ENCODE measurements at places on chromosomes 6 and 20.

- DNase-seq: no peak
Observed at GRCh38 chr6:45818655-45819054, 197.0 kb downstream of the CLIC5 start.

GRCh38 chr20:9483131-9483530, 31.3 kb upstream of the LAMP5 start:
- DNase-seq: no peak

- DNase-seq: no peak
Observed at GRCh38 chr20:1566701-1567100, 9.2 kb upstream of the SIRPD start.

- no peak for DNase-seq
Observed at GRCh38 chr6:1137849-1138248, 174.0 kb upstream of the FOXQ1 start.

DNA sequence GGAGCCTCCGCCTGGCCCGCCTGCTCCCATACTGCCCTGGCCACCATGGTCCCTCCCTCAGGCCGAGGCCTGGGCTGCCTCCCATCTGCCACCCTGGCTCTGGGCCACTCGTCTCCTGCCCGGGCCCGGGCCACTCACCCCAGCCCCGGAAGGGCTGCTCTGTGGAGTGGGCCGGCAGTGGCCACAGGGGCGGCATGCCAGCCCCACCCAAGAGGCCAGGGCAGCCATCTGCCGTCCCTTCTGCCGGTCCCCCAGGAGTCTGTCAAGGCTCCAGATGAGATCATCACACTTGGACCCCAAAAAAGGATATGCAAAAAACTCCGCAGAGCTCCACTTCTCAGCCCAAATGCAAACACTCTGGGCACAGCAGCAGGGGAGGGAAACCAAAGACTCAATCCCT, 23.8 kb upstream of the TLDC2 start:
- DNase-seq: no peak

- no peak for DNase-seq
Observed at GRCh38 chr6:68741501-68742386, 106.7 kb downstream of the ADGRB3 start.

GRCh38 chr20:62387933-62388635, 1.2 kb downstream of the RPS21 start:
- no peak for DNase-seq

DNA sequence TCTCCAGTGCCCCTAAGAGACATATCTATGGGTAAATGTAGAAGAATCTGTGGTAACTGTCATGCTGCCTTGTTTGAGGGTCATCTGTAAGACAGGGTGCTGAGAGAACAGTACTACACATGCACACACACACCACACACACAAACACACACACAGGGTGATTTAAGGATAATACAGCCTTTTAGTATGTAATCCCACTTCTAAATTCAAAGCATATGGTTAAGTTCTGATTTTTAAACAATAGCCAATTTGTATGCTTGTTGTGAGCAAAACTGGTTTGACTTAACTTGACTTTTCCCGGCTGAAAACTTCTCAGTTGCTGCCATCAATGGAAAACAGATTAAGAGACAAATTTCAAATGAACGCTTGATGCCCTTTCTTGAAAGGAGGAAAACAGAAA, 241.8 kb downstream of the ADGRG6 start:
- DNase-seq: no peak

DNA sequence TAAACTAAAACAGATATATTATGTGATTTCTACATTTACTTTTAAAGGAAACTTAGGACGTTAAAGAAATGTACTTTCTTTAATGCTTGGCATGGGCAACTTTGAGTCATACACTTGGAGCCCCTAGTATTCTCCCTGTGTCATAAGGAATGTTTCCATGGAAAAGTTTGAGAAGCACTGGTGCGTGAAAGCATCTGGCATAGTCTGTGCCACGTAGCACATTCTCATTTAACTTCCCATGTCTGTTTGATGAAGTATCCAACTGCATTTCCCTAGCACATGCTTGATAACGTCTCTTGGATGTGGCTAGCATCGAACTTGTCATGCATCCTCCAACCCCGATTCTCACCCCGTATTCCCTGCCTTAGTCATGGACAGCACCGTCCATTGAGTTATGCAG, 172.0 kb downstream of the TBC1D7 start:
- DNase-seq: no peak

DNA sequence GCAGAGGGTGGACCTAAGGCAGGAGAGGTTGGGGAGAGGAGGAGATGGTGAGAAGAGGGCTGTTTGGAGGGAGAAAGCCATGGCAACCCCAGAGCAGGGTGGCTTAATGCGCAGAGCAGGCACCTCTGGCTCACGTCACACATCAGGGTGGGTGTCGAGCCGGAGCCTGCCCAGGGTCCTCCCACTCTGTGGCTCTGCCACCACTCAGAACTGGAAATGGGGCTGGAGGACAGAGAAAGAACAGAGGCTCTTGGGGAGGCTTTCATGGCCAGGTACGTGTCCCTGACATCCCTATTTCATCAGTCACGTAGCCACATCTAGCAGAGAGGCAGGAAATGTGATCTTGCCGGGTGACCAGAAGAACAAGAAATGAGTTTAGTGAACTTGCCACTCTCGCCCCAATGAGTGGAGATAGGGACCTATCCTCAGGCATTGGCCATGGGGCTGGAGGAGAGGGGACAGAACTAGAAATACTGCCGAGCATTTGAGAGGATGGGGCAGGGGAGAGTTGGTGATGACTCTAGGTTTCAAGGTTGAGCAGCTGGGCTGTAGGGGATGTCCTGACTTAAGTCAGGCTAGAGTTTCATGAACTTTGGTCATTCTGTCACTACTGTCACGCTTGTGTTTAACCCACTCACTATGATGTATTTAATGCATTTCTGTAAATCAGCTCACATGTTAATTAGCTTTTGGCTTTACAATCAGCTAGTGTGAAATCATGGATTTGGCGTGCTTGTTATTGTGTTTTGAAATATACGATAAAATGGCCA, 52.7 kb downstream of the CDH26 start:
- no peak for DNase-seq

Data from stimulated activated CD4-positive, alpha-beta T cell treated with anti-CD3 and anti-CD28 coated beads, Interleukin-4, amount 100 ng/mL, for 48 hours (primary cell).